Hepatocyte (in vitro differentiated cells): ENCODE measurements at places on chromosomes 2 and 18. TPM values are rescaled to one million over a fixed set of nuclear protein-coding genes. Genes with fewer than 3 reads are reported as not detected.

Gene ANTXR1
- 29.1 and 35.3 TPM in 2 replicates for polyA plus RNA-seq

DNA sequence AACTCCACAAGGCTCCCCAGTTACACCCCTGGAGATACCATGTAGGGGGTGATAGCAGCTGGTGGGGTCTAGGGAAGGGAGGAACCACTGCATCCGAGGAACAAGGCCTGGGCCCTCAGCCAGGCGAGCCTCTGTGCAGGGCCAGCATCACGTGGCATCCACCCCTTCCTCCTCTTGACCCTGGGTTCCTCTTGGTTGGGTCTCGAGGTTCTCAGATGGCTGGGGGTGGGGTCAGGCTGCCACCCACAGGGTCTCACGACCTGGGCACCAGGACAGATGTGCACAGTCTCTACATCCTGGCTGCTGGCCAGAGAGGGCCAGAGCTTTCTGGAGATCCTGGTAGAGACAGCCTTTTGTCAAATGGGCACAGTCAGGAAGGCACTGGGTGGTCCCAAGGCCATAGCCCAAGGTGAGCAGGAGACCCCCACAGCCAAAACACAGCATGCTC is 10.4 kb downstream of the HS6ST1 start:
- DNase-seq = no peak

- DNase-seq = no peak
Observed at GRCh38 chr2:26509141-26509540, 31.2 kb upstream of the OTOF start.

DNA sequence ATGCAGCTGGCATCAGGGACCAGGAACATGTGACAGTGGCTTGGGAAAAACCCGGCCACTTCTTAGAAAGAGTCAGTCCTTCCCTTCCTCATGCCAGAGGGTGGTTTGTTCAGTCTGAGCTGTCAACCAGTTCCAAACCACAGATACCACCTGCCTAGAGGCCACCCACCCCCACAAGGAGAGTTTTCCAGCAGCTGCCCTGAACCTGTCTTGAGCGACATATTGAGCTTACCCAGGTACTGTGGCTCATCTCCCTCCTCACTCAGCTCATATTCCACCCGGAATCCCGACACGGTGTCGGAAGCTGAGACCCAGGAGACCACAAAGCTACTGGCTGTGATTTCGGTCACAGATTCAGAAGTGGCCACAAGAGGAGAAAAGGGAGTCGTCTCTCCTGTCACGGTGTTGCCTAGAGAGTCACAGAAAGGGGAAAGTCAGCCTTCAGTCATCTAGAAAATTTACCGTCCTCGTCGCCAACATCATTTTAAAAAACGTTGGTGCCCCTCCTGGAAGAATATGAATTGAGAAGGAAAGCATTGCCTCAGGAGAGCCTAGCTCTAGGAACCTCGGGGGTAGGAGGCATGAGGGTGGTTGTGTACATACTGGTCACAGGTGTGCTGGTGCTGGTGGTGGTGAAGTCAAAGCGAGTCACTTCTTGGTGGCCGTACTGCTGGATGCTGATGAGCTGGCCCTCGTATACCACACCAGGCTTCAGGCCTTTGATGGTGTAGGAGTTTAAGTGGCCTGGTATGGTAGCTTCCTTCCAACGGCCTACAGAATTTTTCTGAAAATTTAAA is 26.3 kb downstream of the FN1 start:
- DNase-seq = no peak

DNA sequence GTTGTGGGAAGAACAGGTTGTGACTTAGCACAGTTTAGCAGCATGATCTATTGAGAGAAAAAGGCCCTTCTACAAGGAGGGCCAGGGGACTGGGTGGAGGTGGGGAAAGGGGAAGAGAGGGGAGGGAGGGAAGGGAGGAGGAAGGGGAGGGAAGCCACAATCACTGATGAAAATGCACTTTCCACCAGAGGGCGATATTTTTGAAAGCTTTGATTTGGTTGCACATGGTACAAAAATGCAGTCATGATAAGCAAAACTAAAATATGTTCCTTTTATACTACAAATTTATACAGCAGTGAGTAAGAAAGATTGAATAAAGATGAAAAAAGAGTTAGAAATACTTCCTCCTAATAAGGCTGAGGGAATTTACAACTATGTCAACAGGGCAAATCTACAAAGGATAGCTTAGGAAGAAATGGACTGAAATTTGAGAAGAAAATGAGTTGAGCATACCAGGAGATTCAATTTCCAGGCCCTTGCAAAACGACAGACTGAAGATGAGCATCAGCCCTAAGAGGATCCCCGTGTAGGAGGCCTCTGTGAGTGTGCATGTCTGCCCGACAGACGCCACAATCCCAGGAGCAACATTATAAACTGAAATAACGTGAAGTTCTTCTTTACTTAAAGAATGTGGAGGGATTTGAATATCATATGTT is 17.2 kb downstream of the SH3YL1 start:
- DNase-seq = peak; percentile 67

GRCh38 chr2:235609321-235609720 is 115.5 kb downstream of the AGAP1 start:
- no peak for DNase-seq

Gene PSMA8
- polyA plus RNA-seq = 0.15 TPM in 1 of 2 replicates, not detected in the other

DNA sequence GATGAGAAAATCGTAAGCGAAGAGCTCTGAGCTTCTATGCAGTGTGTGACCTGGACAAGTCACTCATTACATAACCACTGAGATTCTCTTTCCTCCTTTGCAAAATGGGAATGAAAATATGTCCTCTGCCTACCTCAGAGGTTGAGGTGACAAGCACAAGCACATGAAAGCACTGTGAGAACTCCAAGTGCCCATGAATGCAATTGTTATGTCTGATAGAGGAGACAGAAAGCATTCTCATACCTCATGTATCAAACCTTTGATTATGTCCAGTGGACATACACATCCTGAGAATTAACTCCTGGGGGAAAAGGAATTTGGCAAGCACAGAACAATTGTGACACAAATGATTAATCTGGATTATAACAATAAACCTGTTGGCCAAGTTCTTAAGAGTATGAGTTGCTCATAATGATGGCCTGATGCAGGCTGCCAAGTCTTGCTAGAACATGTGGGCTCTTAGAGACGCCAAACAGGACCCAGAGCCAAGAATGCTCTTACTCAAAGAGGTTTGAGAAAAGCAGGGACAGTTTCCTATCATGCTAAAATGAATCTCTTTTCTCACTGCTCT is 8.5 kb upstream of the RMDN2 start:
- DNase-seq = peak; percentile 47

Gene DLX2
- 1.2 and 2.8 TPM in 2 replicates for polyA plus RNA-seq

DNA sequence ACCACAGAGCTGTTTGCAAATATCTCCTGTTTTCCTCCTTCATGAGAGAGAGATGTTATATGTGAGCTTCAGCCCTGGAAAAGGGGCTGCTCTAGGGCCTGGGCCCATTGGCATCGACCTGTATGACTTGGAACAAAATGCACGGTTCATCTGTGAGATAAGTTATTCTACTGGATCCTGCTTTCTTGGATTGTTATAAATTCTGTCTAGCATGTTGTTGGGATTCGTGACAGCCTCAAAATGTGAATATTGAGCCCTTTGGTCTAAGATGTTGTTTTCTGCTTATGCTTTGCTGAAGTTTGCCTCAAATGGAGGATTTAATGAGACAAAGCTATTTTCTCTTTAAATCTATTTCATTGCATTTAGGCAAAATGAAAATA is 372.9 kb downstream of the EN1 start:
- DNase-seq = no peak

GRCh38 chr2:171347591-171348032 is 86.2 kb downstream of the METTL8 start:
- DNase-seq = peak; percentile 9

GRCh38 chr2:167134381-167135072 is 246.2 kb downstream of the XIRP2 start:
- no peak for DNase-seq

Gene DUSP11
- 30.8 and 38.2 TPM in 2 replicates for polyA plus RNA-seq

Gene CSRNP3
- 3.0 and 6.9 TPM in 2 replicates for polyA plus RNA-seq

- no peak for DNase-seq
Observed at GRCh38 chr2:392926-393280, 105.0 kb upstream of the ALKAL2 start.

Gene ST8SIA3
- not detected in 2 replicates for polyA plus RNA-seq

DNA sequence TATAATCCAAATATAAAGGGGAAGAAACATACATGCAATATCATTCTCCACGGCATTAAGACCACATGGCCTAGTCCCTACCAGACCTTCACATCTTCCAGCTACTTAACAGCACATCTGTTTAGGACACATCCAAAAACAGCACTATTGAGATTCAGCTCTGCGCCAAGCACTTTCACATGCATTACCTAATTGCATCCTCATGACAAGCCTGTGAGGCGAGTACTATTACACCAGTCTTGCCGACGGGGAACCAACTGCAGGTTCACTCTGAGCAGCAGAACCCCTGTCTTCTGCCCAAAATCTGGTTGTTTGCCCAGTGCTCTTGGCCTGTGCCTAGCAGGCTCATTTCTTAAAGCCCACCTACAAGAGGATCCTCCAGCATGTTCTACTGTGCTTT is 66.7 kb downstream of the AAK1 start:
- DNase-seq = no peak

Gene CTDSP1
- 48.4 and 53.1 TPM in 2 replicates for polyA plus RNA-seq

DNA sequence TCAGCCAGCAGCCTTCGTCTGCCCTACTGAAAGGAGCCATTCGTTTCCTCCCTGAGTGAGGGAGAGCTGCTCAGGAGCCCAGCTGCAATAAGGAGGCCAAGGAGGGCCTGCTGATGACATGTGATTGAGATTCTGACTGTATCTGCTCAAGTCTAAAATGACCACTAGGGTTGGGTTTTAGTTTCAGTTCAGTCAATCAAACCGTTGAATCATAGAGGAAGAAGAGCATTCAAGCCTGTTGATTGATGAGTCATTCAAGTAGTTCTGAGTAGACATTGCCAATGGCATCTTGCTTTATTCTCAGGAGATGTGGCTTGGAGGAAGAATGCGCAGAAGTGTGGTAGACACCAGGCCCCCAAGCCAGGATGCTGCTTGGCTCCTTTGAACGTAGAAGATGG is 19.9 kb upstream of the BCL2L11 start:
- no peak for DNase-seq

DNA sequence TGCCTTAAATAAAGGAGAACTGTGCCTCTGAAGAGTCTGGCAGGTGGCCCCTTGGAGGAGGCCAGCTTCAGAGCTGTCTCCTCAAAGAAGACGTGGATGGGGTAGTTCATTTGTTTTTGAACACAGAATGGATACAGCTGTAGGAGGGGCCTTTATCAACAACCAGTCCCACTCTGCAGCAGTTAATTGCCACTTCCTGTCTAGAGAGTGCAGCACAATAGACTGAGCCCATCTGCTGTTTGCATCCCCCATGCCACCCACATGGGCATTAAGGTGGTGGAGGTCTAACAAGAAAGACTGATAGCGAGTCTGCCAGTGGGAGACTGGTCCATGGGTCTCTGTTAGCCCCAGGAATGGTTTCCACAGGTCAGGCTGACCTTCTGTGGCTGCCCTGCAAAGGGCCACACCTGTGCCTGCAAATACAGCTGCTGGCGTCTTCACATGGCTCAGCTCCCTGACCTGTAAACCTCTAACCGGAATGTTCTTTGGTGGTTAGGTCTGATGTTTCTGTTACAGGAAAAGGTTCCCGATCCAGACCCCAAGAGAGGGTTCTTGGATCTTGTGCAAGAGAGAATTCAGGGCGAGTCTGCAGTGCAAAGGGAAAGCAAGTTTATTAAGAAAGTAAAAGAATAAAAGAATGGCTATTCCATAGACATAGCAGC is 153.3 kb upstream of the ITGA6 start:
- DNase-seq = no peak

DNA sequence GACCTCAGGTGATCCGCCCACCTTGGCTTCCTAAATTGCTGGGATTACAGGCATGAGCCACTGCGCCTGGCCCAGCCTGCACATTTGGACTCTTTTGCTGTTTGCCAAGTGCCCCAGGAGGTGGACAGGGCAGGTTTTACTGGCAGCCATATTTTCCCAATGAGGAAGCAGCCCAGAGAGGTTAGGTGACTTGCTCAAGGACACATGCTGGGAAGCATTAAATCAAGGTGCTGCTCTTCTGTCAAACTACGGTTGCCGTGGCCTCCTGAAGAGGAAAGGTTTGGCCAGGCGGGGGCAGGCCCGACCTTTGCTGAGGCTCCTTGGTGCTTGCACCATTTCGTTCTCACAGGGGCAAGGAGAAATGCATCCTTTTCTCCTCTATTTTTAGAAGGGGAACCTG is 44.0 kb downstream of the DNMT3A start:
- DNase-seq = no peak

Gene CIDEA
- not detected in 2 replicates for polyA plus RNA-seq

GRCh38 chr2:32363597-32363996 is 6.8 kb downstream of the BIRC6 start:
- no peak for DNase-seq

Gene PER2
- polyA plus RNA-seq = 6.0 and 6.4 TPM in 2 replicates

GRCh38 chr2:175351512-175351911 is 170.0 kb upstream of the ATP5MC3 start:
- DNase-seq = no peak

- no peak for DNase-seq
Observed at GRCh38 chr2:239531456-239532241, 130.8 kb upstream of the HDAC4 start.

DNA sequence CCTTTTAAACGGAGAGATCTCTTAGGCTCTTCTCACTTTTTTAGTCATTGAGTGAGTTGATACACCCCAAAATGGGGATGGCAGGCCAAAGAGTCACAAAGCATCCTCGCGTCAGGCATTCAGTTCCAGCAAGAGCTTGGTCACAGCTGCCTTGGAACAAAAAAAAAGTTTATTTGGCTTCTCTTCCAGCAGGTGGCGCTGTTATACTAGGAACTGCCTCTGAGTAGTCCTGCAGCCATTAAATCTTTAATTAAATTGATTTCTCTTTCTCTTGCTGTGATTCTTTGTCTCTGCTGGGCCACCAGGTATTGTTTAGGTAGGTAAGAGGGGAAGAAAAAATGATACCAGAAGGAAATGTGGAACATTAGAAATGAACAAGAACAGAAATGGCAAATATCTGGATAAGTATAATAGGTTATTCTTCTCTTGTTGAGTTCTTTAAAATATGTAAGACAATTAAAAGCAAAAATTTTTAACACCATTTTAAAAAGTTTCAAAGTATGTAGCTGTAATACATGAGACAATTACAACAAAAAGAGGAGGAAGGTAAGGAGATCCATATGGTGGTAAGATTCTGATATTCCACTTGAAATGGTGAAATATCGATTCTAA is 175.1 kb downstream of the GALNT1 start:
- peak; percentile 74 for DNase-seq

Gene TMEM37
- polyA plus RNA-seq = 89.9 and 123 TPM in 2 replicates

Gene SPEG
- 35.8 and 40.0 TPM in 2 replicates for polyA plus RNA-seq

Gene CNGA3
- polyA plus RNA-seq = not detected in 2 replicates

Gene TSPYL6
- polyA plus RNA-seq = not detected in 2 replicates

Gene SCN9A
- 4.1 and 5.1 TPM in 2 replicates for polyA plus RNA-seq

GRCh38 chr2:216023055-216023648 is 9.8 kb upstream of the MREG start:
- peak; percentile 70 for DNase-seq

Gene ALK
- polyA plus RNA-seq = 0.06 and 0.16 TPM in 2 replicates

- no peak for DNase-seq
Observed at GRCh38 chr18:70216788-70217187, 11.3 kb upstream of the RTTN start.

Gene TGFA
- 2.2 and 2.6 TPM in 2 replicates for polyA plus RNA-seq

DNA sequence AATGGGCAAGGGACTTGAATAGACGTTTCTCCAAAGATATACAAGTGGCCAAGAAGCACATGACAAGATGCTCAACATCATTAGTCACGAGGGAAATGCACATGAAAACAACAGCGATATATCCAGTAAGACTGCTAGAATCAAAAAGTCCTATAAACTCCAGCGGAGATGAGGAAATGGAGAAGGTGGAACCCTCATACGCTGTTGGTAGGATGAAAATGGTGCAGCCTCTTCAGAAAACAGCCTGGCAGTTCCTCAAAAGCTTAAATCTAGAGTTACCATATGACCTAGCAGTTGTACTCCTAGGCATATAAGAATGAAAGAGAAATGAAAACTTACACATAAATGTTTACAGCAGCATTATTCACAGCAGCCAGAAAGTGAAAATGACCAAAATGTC is 48.1 kb downstream of the HPCAL1 start:
- DNase-seq = no peak

Gene MSH2
- polyA plus RNA-seq = 13.1 and 20.8 TPM in 2 replicates
